Activated gamma-delta T cell treated with Interleukin-2 at 50 U/mL for 16 hours (primary cell): ENCODE measurements at places on chromosomes 6 and 20.

- no peak for DNase-seq
Observed at GRCh38 chr20:43977252-43977651, 62.6 kb downstream of the TOX2 start.

GRCh38 chr6:16712255-16712930 is 48.9 kb downstream of the ATXN1 start:
- DNase-seq = no peak

GRCh38 chr20:19990850-19991249 is 26.3 kb upstream of the NAA20 start:
- no peak for DNase-seq

- DNase-seq = peak; percentile 82
Observed at GRCh38 chr20:30376767-30377658, 880.5 kb upstream of the DEFB115 start.

- no peak for DNase-seq
Observed at GRCh38 chr6:79985128-79985527, 19.3 kb upstream of the TTK start.
